ENCODE measurements at places on chromosomes 6 and 20.

GRCh38 chr20:57970856-57971255 is 257.6 kb downstream of the ANKRD60 start:
- DNase-seq = no peak

- no peak for DNase-seq
Measured at GRCh38 chr20:37185686-37186085, 6.3 kb upstream of the MROH8 start.

- no peak for DNase-seq
Measured at GRCh38 chr6:42224222-42225028, 6.8 kb upstream of the MRPS10 start.

- DNase-seq = peak; percentile 53
Measured at GRCh38 chr6:142945049-142945445, at the start of gene HIVEP2. Gene HIVEP2, minus strand, starts transcription at chr6:142945176. Its CDS starts 170,438 bp downstream, at chr6:142774738.

DNA sequence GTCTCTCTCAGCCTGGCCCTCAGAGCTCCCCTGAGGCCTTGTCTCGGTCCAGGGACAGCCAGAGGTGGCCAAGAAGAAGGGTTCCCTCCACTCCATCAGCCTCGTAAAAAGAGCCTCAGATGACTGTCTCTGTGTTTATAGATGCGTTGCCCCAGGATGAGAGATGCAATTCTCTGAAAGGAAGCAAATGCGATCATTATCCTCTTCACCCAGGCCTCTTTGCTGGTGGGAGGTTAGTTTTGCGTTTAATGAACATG is 90.4 kb downstream of the YTHDF1 start:
- DNase-seq = no peak

DNA sequence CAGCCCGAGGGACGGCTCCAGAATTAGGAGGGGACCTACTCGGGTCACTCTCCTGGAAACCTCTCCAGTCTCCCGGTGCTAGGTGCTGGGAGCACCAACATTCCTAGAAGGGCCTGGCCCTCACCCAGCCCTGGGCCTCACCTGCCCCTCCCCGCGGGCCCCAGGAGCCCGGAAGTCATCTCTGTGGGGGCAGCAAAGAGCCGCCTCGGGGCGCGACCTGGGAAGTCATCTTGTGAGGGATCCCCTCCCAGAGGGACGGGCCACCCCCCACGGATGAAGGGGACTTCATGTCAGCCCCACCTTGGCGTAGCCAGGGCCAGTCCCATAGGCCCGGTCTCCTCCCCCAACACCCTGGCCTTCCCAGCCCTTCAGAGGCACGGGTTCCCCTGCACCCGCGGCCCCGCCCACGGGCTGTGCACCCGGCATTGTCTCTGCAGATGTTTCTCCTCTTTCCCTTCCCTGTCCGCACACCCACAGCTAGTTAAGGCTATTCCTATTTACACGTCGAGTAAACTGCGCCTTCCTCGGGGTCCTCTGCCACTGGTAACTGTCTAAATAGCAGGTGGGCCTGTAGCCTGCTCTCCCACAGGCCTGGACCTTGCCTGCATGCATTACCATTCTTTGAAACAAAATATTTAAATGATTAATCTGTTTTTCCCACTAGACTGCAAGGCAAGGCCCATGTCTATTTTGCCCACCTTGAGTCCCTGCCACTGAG is 896 bp upstream of the RNASET2 start:
- DNase-seq = no peak

GRCh38 chr20:10789386-10789785 is 115.6 kb upstream of the JAG1 start:
- no peak for DNase-seq

Measured in NCI-H1048 (cell line).